ENCODE measurements at places on chromosomes 2 and 18. TPM values are rescaled to one million over a fixed set of nuclear protein-coding genes. Genes with fewer than 3 reads are reported as not detected.

The GALNT5 gene
- not detected for total RNA-seq

The TSPYL6 gene
- not detected for total RNA-seq

The ARMC9 gene
- total RNA-seq: 1.4 TPM

The CAPN10 gene
- 43.7 TPM for total RNA-seq

- DNase-seq: no peak
These were observed 178.7 kb downstream of the NCKAP5 start for GRCh38 chr2:133389569-133389968.

DNA sequence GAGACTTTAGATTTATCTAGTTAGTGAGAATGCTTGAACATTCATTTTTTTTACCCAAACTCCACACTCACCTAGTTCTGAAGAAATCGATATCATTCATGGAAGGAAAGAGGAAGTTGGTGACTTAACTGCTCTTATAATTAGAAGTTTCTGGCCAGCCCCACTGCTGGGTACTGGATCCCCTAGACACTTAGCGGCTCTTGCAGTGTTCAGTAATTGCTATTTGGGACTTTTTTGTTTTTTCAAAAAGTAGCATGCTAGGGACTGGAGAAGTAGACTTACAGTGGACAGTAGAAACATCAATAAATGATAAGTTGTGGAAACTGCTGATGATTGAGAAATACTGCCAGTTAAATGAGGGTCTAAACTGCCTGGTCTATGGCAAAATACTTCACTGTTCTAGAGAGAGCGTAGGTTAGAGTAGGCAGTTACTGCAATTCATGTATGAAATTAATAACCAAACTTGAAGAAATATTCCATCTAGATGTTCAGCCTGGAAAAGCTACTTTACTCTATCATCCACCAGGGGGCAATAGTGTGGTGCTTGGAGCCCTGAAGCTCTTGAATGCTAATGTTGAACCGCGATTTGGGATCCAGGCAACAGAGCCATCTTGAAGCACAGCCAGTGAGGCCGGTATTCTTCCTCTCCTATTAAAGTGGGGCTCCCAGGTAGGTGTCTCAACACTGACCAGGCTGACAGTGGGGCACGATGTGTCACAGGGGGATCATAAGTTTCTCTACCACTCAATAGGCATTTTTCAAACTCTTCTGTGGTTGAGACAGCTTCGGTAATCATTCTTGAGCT, 146.1 kb upstream of the SESTD1 start:
- DNase-seq: peak; percentile 7

GRCh38 chr18:9561759-9562158, 52.6 kb downstream of the PPP4R1 start:
- DNase-seq: no peak

- DNase-seq: no peak
These were observed 673.4 kb downstream of the SLC4A3 start for GRCh38 chr2:220300806-220301205.

DNA sequence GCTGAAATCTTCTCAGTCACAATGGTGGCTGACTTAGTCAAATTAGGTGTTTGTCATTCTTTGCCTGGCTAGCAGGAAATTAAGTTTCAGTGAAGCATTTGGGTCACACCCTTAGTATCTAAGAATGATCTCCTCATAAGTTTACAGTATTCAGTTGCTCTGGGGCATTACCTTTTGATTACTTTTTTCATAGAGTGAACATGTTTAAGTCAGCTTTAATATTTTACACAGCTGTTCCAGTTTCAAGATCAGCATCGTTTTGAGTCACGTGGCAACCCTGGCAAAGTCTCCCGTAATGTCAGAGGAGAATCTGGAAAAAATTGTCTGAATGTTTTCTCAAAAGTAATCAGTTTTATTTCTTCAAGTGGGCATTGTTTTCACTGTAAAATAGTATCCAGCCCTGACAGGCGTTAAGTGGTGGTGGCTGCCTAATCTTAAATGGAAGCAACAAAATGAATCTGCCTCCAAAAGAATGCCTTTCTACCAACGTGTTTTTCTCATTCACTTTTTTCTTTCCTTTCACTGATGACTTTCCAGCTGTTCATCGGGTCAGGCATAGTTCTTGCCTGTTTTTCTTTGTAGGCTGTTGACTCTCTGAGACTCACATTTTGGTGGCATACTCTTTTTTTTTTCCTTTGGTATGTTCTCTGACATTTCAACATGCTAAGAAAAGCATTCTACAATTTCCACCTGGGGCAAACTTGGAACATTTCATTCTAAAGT, 319.6 kb upstream of the TCF4 start:
- no peak for DNase-seq

- no peak for DNase-seq
These were observed 120.9 kb upstream of the RND3 start for GRCh38 chr2:150608341-150608740.

DNA sequence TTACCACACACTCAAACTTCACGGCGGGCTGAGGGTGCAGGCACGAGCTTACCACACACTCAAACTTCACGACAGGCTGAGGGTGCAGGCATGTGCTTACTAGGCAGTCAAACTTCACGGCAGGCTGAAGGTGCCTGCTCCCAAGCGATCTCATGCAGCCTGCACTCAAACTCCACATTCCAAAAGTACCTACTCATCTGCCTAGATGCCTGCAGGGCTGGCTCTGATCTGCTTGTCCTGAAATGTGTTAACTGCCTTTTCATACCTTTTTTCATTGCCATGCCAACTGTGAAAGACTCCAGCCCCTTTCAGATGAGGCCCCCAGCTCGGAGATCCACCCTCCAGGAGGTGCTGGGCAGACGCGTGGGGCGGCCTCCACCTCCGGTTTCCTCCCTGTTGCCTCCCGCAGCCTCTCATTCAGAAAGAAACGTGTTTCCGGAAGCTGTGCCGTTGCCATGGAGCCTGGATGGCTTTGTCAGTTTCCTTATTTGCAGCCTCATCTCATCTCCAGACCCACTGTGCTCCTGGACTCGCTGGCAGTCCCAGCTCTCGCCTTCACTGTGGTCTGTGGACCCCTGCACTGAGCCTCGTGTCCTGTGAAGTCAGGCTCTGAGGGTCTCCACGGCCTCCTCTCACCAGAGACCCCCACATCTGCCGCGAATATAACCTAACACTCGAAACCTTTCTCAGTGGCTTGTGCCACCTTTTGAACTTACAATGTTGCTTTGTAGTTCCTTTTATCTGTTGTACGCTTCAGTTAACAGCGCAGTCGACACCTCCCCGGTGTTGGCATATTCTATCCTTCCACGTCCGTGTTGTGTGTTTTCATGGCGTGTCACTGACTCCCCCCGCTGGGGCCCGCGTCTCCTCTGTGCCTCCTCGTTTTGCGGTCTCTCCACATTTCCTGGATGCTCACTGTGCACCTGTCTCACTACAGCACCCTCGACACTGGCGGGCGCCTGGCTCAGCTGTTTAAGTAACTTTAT, 106.1 kb upstream of the ALKAL2 start:
- peak; percentile 60 for DNase-seq

GRCh38 chr2:25164561-25164960, 3.8 kb downstream of the POMC start:
- DNase-seq: no peak

DNA sequence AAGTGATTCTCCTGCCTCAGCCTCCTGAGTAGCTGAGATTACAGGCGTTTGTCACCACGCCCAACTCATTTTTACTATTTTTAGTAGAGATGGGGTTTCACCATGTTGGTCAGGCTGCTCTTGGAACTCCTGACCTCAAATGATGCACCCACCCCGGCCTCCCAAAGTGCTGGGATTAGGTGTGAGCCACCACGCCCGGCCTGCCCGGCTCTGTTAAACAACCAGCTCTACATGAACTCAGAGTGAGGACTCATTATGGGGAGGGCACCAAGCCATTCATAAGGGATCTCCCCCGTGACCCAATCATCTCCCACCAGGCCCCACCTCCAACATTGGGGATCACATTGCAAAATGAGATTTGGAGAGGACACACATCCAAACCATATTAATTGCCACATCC, 8.8 kb downstream of the ATIC start:
- no peak for DNase-seq

DNA sequence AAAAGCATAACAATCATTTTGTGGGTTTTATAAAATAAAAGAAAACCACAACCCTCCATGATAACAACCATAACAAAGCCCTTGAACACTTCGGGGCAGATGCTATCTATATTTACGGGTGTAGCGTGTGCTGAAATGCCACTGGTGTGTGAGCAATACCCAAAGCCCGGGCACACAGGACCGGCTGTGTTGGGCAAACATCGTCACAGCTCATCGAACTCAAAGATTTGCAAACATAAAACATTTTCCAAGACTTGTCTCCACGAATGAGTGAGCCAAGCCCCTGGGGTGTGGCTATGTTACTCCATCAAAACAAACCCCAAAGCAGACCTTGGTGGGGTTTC, 290.2 kb downstream of the LPIN1 start:
- no peak for DNase-seq

GRCh38 chr2:174362949-174363348, 28.2 kb downstream of the SP9 start:
- no peak for DNase-seq

DNA sequence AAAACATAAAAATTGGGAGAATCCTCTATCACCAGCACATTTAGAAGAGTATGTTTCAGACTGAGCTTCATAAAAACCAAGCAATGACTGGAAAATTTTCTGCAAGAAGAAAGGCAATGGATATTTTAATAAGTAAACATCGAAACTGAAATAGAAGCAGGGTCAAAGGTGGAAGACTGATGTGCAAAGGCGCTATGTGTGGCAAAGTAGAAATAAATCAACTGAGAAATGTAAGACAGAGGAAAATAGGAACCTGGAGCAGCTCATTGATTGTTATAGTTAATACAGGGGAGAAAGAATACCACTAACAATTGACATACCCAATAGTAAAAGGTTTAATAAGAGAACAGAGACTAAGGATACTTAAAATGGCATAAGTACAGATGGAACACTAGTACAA, 818.4 kb downstream of the SOCS6 start:
- DNase-seq: no peak

DNA sequence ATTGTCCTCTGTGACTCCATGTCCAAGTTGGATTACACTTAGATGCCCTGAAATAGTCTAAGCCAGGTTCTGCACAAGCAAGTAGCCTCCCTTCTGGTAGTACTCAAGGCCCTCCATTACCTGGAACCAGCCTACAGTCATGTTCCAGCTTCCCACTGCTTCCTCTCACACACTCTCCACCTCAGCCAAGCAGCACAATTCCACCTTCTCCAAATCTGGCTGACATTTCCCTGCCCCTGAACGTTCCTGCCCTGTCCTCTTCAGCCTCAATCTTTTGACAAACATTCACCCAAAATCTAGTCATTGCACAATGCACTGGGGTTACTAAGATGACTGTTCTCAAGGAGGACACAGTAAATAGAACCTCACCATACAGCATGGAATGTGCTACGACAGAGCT, 95.3 kb upstream of the KLHL29 start:
- DNase-seq: no peak

DNA sequence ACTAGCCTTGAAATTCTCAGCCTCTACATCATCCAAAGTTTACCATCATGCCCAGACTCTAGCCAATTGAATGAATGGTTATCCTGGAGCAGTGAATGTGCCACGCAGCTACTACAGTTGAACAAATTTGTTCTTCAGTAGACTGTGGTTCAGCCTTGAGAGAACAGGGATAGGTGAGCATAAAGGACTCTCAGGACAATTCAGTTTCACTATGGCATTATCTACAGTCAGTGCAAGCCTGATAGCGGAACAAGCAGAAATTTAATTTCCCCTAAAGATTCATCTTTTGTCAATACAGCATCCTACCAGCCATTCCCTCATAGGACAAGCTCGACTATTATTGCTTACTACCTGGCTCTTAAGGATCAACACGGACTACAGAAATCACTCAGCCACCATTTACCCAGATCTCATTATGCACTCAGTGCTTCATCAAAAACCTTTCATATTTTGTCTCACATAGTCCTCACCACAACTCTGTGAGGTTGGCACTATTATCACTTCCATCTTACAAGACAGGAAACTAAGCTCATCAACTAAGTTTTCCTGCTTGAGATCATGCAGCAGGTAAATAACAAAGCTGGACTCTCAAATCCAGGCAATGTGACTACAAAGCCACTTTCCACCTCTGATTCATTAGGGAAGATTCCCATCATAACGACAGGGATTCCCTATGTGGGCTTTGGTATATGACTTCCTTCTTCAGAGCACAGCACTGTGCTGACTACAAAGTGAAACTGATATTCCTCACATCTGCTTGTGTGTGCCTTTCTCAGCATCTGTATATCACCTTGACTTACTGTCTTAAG, 181.5 kb upstream of the ACVR2A start:
- peak; percentile 3 for DNase-seq

GRCh38 chr18:56709463-56709862, 58.3 kb downstream of the WDR7 start:
- DNase-seq: peak; percentile 45

DNA sequence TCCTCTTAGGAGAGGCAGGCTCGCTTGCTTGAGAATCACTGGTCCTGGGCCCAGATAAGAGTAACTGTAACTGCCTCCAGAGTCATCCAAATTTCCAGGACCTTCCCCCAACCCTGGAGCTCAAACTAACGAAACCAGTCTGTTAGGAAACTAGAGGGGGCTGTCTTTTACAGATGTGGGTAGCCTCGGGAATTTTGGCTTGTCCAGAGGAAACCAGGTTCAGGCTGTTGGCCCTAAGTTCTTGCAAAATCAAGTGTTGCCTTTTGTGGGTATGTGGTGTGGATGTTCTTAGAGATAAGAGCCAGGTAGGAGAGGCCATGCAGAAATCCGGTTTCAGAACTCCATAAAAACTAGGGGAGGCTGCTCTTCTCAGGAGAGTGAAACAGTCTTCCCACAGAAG, 125.0 kb upstream of the DLX2 start:
- DNase-seq: no peak

GRCh38 chr2:88829607-88830463, 138.4 kb downstream of the RPIA start:
- DNase-seq: no peak

DNA sequence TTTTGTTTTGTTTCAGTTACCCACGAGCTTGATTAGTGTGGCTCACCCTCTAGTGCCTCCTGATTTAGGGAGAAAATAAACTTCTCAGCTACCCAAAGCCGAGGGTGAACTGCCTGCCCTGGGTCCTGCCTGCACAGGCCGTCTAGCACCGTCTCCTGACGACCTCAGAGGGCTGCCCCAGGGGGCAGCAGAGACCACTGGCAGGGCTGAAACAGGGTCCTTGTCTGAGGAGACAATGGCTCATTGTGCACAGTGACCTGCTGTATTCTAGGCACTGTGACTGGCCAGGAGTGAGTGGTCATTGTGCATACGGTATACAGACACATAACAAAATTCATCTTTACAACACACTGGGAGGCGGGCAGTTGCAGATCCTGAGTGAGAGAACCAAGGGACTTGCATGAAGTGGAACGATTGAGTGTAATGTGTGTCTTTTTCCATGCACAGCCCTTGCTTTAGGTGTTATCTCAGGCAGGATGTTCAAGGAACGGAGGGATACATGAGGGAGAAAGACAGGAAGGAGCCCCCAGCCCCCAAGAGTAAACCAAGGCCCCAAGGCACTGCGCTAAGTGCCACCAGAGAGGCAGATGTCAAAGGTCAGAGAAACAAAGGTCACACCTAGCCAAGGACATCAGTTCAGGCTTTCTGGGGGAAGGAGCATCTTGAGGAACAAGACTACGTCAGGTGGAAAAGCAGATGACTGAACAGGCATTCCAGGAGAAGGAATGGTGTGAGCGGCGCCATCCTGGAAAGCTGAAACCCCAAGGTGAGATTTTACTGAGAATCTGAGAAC, 421.3 kb downstream of the LPIN1 start:
- DNase-seq: no peak

GRCh38 chr2:139850254-139850890, 1070.2 kb upstream of the NXPH2 start:
- no peak for DNase-seq

GRCh38 chr2:176098366-176099158, 1.0 kb upstream of the HOXD12 start:
- no peak for DNase-seq

All from activated T-cell treated with anti-CD3 and anti-CD28 coated beads, Interleukin-2, amount 50 U/mL, for 72 hours (primary cell).